ENCODE measurements at places on chromosomes 3 and 15.

- no peak for DNase-seq
These were observed 154.4 kb downstream of the CHL1 start for GRCh38 chr3:350871-351371.

- DNase-seq, result no peak
These were observed 136.1 kb upstream of the SGO1 start for GRCh38 chr3:20322085-20322484.

DNA sequence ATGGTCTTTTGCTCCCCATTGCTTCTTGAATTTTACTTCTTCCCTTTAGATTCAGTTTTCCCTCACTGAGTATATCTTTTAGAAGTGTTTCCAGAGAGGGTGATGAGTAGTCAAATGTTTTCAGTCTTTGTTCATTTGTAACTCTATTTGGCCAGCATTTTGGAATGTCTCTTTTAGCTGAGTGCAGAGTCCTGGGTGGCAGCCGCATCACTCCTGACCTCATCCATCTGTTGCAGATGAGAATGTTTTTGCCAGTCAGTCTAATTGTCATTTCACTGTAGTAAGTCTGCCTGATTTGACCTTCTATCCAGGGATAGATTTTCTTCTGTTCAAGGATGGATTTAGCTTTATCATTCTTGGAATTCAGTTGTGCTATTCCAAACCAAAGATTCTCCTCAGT lies 7.3 kb downstream of the SRPRB start:
- DNase-seq, result no peak

DNA sequence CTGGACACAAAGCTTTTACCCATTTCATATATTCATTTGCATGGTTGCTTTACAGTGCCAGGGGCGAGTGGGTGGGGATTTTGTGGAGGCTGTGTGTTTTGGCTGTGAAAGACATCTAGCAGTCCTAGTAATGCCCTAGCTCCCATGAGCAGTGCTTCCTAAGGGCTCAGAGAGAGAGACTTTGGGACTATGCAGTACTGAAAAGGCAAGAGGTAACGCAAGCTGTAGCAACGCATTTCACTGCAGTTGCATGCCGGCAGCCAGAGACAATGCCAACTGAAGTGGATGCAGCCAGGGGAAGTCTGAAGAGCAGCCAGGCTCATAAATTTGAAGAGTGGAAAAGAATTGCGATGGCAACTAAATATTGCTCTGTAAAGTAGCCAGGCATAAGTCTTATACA lies 27.4 kb upstream of the ATP10A start:
- no peak for DNase-seq

- DNase-seq, result no peak
These were observed 681.2 kb upstream of the NECTIN3 start for GRCh38 chr3:110390372-110390771.

DNA sequence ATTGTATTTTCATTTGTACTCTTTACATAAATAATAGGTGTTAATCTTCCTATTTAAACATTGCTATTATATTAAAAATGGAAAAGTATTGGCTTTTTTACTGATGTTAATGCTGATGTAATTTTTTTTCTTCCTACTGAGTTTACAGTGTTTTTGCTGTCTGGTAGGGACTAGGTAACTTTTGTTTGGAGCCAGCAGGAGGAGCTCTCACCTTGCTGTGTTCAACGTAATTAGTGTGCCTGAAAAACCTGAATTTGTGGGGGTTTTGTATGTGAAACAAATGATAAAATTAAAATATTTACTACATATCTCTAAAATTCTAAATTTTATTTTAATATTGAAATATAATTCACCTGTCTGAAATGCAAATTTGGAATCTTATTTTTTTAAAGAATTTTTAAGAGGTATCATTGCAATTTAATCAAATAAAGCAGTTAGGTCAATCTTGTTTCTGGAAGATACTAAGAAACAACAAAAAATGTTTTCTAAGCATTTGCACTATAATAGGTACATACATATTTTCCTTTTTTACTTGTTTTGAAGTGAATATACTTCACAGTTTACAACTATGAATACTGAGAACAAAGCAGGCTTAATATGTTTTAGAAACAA lies 48.8 kb downstream of the EPHA6 start:
- no peak for DNase-seq

DNA sequence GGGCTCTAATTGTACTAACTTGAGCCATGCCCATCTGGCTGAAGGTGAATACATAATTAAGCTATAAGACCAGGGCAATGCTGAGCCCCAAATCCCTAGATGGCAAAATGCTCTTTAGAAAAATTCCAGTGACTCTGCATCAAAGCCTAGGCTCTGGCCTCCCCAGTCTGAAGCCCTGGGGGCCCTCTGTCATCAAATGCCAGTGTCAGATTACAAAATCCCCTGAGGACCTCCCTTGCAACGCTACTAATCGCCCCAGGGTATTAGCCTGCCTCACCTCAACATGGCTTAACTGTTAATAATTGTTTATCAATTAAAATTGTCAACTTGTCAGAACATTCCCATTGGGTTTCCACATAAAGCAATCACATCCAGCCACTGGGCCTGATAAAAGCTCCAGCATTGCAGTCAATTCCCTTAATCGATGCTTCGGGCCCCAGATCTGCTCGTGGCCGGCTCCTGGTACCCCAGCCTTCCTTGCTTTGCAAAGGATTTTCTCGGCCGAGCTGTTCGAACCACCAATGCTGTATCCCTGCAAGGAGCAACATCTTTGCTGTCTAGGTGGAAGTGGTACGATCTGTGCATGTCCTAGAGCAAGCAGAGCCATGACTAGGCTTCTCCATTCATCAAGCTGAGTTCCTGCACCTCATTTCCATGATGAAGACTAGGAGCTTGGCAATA lies 151.7 kb downstream of the MEGF11 start:
- DNase-seq, result no peak

GRCh38 chr3:94024385-94024784 lies 4.0 kb downstream of the STX19 start:
- no peak for DNase-seq

DNA sequence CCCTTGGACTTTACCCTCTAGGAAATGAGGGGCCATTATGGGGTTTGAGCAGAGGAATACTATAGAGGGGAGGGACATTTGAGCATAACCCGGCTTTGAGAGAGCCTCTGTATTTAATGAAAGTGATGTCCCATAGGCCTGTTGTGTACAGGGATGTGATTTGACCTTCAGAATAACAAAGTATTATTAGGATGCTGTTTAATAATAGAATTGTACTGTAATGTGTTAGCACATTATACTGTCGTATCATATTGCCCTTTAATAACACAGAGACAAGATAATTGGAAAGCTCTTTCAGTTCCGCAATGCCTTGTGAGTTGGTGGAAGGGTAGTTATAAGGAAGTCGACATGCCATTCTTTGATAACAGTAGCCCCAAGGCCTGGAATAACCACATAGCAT lies 328.3 kb downstream of the RYR3 start:
- no peak for DNase-seq

- DNase-seq, result no peak
These were observed 12.5 kb downstream of the RAB27A start for GRCh38 chr15:55277116-55277564.

- no peak for DNase-seq
These were observed 95.1 kb downstream of the LSAMP start for GRCh38 chr3:116350119-116350733.

DNA sequence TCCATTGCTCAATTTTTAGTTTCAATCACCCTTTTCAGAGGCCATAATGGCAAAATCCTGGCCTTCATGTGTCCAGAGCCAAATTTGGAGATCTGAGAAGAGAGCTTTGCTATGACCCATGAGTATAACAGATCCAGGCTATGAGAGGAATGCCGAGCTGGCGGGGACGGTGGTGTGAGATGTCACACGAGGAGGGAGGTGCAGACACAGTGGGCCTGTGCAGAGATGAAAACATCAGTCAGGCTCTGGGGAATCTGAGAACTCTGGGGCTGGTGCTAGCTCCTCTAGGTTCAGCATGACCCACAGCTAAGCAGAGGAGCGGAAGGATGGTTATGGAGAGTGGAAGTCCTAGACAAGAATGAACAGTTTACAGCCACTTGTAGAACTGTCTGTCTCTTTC lies 398.3 kb upstream of the ATP10A start:
- DNase-seq, result no peak

DNA sequence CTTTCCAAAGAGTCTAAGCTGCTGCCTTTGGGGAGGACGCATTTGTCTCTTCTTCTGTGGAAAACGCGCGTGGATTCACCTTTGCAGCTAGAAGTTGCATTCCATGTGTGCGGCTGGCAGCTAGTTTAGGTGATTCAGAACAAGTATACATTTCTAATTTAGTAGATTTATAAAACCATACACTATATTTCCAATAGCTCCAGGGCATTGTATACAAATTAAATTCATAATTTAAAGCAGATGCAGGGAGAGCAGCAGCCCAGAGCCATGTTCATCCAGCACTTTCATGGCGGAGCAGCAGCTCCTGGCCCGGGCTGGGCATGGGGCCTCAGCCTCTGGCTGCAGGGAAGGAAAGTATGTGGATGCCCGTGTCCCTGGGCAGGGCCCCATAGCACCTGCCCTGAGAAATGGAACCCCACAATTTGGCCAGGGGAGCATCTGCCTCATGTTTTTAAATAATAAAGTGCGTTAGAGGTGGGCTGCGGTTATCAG lies 42.8 kb upstream of the SEC22A start:
- no peak for DNase-seq

- no peak for DNase-seq
These were observed 35.1 kb upstream of the FRMD4B start for GRCh38 chr3:69420781-69421520.

DNA sequence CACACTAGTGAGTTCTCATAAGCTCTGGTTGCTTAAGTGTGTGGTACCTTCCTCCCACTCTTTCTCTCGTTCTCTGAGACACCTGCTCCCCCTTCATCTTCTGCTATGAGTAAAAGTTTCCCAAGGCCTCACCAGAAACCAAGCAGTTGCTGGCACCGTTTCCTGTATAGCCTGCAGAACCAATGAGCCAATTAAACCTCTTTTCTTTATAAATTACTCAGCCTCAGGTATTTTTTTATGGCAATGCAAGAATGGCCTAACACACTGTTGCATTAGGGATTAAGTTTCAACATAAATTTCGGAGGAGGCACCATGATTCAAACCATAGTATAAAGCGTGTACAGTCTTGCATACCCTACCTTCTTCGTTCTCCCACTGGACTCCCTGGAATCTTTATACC lies 252.3 kb upstream of the CHRM5 start:
- no peak for DNase-seq

DNA sequence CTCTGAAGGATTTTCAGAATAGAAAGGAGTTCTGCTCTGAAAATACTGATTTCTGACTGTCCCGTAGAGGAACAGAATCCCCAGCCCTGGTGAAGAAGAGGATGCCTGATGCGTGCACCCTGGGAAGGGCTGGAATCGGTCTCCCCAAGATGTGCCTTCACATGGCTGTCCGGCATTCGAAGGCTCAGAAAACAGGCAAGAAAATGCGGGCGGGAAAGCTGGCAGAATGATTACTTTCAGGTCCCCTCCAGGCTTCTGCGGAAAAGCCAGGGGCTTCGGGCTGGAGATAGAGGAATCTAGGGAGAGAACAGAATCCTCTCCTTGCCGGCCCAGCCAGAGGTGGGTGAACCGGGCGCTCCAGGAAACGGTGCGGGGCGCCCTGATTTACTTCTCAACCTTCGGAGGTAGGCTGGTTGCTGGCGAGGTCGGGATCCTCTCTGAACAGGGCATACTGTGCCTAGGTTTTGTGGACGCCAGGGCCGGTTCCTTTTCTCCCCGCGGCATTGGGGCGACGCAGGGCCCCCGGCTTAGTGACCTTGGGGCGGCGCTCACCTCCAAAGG lies 2.5 kb downstream of the FOXL2NB start:
- DNase-seq, result no peak

DNA sequence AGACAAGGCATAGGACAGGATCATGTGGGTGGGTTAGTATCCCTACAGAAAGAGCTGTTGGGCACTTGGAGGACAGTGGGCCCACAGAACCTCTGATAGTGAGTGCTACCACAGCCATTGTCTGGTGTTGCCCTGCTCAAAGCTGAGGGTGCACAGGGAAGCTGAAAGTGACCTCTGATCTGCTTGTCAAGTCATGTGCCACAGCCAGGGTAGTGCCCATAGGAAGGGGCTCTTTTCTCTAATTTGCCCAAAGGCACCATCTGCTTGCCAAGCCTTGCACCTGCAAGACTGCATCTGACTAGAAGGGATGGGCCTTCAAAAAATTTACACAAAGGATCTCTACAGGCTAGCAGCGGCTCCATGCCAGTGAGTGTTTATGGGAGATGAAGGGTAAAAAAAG lies 87.4 kb upstream of the GSK3B start:
- DNase-seq, result no peak

- DNase-seq, result no peak
These were observed 311.5 kb downstream of the NLGN1 start for GRCh38 chr3:173709026-173709425.

- DNase-seq, result no peak
These were observed 81.7 kb downstream of the CD47 start for GRCh38 chr3:108008931-108009639.

Data from HS-27A (cell line).